IMR-90 (cell line): ENCODE measurements at places on chromosomes 12 and 14. TPM values are rescaled to one million over a fixed set of nuclear protein-coding genes. Genes with fewer than 3 reads are reported as not detected.

NUP37 gene
- 55.0 and 71.9 TPM in 2 replicates for total RNA-seq

DNAI7 gene
- total RNA-seq, result under 0.01 and 0.28 TPM in 2 replicates

CPM gene
- 7.2 and 8.8 TPM in 2 replicates for total RNA-seq

CLMN gene
- under 0.01 and 0.18 TPM in 2 replicates for total RNA-seq

GRCh38 chr14:72040528-72040927 is 108.3 kb downstream of the RGS6 start:
- H3K27ac ChIP-seq, result no peak overlapping the region
- H3K27me3 ChIP-seq, result no peaks in the 10 kb centered on the region
- H3K36me3 ChIP-seq, result no peaks in the 10 kb centered on the region
- no peak overlapping the region for H3K4me3 ChIP-seq
- DNase-seq, result no peak

- peaks cover 4% of the 10 kb centered on the region for H3K4me1 ChIP-seq
- peaks cover 1% of the 10 kb centered on the region; the same call in 1 of the 2 replicates for H3K27me3 ChIP-seq
- H3K27ac ChIP-seq, result no peak overlapping the region
- no peaks in the 10 kb centered on the region for H3K36me3 ChIP-seq
- no peak for DNase-seq
- H3K4me3 ChIP-seq, result no peak overlapping the region
These were observed 206.5 kb downstream of the SLC41A2 start for GRCh38 chr12:104751594-104751993.

DNA sequence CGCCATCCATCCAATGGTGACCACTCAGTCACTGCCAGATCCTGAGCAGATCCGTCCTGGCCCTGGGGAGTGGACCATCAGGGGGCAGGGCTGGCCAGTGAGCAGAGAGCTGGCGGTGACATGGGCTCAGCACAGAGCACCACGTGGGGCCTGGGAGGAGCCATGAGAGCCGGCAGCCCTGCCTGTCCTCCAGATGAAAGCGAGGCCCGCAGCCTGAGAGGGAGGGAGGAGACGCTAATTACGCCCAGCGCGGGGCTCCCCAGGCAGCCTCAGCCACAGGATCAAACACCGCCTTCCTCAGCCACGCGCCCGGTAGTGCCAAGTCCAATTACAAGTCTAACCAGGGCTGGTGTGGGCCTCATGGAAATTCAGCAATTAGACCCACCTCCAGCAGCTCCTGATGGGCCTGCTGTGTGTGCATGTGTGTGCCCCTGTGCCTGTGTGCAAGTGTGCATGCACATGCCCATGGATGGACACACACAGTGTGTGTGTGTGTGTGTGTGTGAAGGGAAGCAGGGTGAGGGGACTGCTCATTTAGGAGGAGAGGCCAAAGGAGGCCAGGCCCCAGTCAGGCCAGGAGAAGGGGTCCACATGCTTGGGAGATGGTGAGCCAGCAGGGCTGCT is 68.0 kb downstream of the KIF26A start:
- H3K4me1 ChIP-seq, result no peaks in the 10 kb centered on the region
- no peak overlapping the region for H3K4me3 ChIP-seq
- DNase-seq, result no peak
- no peak overlapping the region for H3K27ac ChIP-seq

DNA sequence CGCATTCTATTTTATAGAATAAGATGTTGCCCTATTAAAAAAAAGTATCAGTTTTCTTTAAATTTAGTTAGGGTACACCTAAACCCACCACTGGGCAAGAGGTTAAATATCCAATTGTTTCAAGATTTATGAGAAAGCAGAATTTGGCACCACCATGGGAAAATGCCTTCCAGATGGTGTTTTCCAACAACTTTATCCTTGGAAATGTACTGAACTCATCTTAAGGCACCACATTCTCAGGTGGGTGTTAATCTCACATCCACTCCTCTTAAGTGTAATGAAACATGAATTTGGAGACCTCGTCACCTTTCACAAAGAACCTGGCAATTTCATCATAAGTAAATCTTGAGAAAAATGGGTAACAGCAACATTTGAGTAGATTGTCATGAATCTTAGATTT is 13.1 kb downstream of the CBX5 start:
- H3K36me3 ChIP-seq, result peaks cover 2% of the 10 kb centered on the region; the same call in 1 of the 2 replicates
- H3K27me3 ChIP-seq, result no peaks in the 10 kb centered on the region
- no peak for DNase-seq
- H3K4me1 ChIP-seq, result peaks cover 7% of the 10 kb centered on the region

GRCh38 chr12:112108202-112109079 is at the start of gene NAA25:
TSS of gene NAA25 (minus strand) at chr12:112108783. CDS start at chr12:112108773, 10 bp downstream.
- peak; percentile 79 for DNase-seq
- H3K36me3 ChIP-seq, result no peaks in the 10 kb centered on the region; the same call in 1 of the 2 replicates
- H3K4me3 ChIP-seq, result peak within 1 kb of the TSS; percentile 66

DNA sequence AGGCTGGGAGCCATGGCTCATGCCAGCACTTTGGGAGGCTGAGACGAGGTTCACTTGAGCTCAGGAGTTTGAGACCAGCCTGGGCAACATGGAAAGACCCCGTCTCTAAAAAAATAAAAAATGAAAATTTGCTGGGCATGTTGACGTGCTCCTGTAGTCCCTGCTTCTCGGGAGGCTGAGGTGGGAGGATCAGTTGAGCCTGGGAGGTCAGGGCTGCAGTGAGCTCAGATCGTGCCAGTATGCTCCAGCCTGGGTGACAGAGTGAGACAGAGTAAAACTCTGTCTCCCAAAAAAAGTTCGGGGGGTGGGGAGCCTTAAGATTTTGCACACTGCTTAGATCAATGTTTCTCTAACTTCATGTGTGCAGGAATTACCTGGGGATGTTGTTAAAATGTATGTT is 30.9 kb downstream of the ATP2A2 start:
- H3K27ac ChIP-seq, result peak overlapping the region; percentile 43; the same call in 1 of the 2 replicates
- H3K4me3 ChIP-seq, result no peak overlapping the region
- no peak for DNase-seq
- peaks cover 25% of the 10 kb centered on the region for H3K36me3 ChIP-seq
- H3K27me3 ChIP-seq, result no peaks in the 10 kb centered on the region
- H3K4me1 ChIP-seq, result peaks cover 25% of the 10 kb centered on the region

DNA sequence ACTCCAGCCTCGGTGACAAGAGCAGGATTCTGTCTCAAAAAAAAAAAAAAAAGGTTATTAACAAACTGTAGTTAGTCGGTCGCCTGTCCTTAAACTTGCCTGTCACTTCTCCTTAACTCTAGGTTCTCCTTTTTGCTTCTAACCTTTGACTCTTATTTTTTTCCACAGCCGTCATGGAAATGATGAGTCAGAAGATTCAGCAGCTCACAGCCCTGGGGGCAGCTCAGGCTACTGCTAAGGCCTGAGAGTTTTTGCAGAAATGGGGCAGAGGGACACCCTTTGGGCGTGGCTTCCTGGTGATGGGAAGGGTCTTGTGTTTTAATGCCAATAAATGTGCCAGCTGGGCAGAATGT is 418 bp upstream of the MYG1 start:
- no peaks in the 10 kb centered on the region for H3K27me3 ChIP-seq
- peaks cover 19% of the 10 kb centered on the region for H3K4me1 ChIP-seq
- H3K4me3 ChIP-seq, result no peak overlapping the region

DNA sequence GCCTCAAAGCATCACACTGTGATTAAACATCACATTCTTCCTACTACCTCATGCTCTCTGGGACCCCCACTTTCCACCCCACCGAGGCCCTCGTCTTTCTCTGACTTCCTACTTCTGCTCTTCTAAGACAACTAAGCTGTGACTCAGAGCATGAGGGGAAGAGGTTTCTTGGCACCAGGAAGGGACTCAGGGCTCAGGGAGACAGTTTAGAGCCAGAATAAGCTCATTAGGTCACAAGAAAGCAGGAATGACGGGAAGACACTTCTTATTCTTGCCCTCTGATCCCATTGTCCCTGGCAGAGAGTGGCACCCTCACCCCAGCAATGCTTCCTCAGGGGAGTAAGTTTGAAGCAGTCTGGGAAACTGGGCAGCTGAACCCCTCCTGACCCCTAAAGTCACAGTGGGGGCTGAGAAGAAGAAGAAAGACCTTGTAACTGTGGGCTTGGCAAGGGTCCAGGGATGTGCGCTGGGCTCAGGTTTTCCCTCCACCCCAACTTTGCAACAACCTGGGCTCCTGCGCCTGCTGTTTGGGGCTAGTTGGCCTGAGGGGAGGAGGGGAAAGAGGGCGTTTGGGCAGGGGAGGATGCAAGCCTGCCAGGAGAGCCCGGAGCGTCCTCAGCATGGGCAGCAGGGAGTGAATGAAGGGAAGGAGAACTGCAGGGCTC is 64.6 kb upstream of the ACTN1 start:
- peaks cover 40% of the 10 kb centered on the region for H3K4me1 ChIP-seq
- H3K27me3 ChIP-seq, result no peaks in the 10 kb centered on the region
- H3K36me3 ChIP-seq, result no peaks in the 10 kb centered on the region
- H3K27ac ChIP-seq, result peak overlapping the region; percentile 25
- DNase-seq, result peak; percentile 77

- peak overlapping the region; percentile 65 for H3K4me3 ChIP-seq
- H3K27me3 ChIP-seq, result no peaks in the 10 kb centered on the region; the same call in 1 of the 2 replicates
- DNase-seq, result no peak
These were observed 3.5 kb upstream of the RNASE4 start for GRCh38 chr14:20680843-20681347.

DNA sequence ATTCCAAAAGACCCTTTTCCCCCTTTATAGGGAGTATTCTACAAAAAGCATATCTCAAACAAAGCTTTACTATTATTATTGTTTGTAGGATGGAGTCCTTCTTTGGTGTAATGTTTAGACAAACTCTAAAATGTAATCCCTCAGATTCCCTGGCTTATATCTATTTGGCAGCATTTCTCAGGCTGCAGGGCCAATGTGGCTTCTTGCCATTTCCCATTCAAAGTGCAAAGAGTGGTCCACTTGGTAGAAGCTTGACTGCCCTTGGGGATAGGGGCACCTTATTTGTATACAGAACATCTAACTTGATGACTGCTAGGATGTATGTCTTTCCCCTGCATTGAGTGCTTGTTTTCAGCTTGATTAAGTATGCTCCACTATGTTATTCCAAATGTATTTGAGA is 242.7 kb downstream of the PRKD1 start:
- no peak for DNase-seq
- H3K36me3 ChIP-seq, result no peaks in the 10 kb centered on the region; the same call in 1 of the 2 replicates
- no peak overlapping the region for H3K4me3 ChIP-seq
- peaks cover 2% of the 10 kb centered on the region; the same call in 1 of the 2 replicates for H3K4me1 ChIP-seq
- no peaks in the 10 kb centered on the region for H3K27me3 ChIP-seq

DNA sequence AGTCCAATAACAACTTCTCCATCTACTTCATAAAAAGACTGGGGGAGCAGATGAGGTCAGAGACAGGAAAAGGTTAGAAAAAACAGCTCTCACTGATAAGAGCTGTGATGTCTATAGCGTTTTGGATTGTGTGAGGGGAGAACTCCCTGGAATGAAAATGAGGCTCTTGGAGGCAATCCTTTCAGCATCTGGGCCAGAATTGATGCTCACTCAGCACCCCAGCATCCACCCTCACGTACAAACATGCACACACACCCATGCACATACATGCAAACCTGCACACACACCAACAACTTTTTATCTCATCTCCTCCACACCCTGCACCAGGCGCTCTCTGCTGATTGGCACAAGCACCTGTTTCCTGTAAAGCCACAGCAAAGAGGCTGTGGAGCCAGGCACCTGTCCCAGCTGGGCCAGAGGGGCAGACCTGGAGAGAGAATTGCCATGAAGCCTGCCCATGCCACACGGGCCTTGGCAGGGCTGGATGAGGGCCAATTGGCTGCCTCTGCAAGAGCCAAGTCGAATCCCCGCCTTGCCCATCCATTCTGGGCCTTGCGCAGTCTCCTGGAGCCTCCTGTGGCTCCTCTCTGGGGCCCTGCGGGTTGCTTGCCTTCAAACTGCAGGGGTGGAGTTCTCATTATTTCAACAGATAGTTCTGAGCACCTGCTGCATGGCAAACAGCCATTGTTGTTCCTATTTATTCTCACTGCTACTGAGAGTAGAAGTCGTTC is 53.1 kb downstream of the SYNE3 start:
- H3K4me3 ChIP-seq, result no peak overlapping the region
- no peak overlapping the region for H3K27ac ChIP-seq
- H3K36me3 ChIP-seq, result peaks cover 3% of the 10 kb centered on the region; the same call in 1 of the 2 replicates
- H3K4me1 ChIP-seq, result peaks cover 5% of the 10 kb centered on the region; the same call in 1 of the 2 replicates

GRCh38 chr14:24607635-24608514 is 1.6 kb downstream of the GZMH start:
- no peak overlapping the region for H3K4me3 ChIP-seq
- H3K27me3 ChIP-seq, result no peaks in the 10 kb centered on the region

- peak overlapping the region; percentile 48; the same call in 1 of the 2 replicates for H3K27ac ChIP-seq
- no peaks in the 10 kb centered on the region for H3K36me3 ChIP-seq
- peaks cover 2% of the 10 kb centered on the region; the same call in 1 of the 2 replicates for H3K4me1 ChIP-seq
These were observed 16.4 kb downstream of the MANSC1 start for GRCh38 chr12:12333407-12334366.

DNA sequence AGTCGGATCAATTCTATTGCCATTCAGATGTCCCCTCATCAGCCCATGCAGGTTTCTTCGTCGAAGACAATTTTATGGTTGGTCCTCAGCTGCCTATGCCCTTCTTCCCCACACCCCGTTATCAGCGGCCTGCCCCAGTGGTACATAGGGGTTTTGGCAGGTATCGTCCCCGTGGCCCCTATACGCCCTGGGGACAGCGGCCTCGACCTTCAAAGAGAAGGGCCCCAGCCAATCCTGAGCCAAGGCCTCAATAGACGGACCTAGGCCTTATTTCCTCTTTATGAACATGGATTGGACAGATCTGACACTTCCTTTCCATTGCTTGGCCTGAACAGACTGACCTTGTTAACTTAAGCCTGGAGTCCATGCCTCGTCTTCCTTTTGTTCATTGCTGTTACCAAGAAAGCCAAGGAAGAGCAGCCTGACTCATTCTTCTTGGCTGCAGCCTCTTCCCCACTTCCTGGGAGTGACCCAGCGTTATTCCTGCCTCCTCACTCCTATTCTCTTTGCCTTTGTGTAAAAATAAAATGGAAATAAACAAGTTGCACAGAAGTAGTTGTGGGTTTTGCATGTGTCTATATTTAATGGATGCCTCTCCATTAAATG is 156.5 kb upstream of the AMIGO2 start:
- no peaks in the 10 kb centered on the region for H3K36me3 ChIP-seq
- peak; percentile 88 for DNase-seq
- H3K4me1 ChIP-seq, result peaks cover 4% of the 10 kb centered on the region
- no peaks in the 10 kb centered on the region for H3K27me3 ChIP-seq
